CD4-positive, alpha-beta T cell (primary cell): ENCODE measurements at places on chromosomes 4 and X. TPM values are rescaled to one million over a fixed set of nuclear protein-coding genes. Genes with fewer than 3 reads are reported as not detected.

SMR3B gene
- total RNA-seq = not detected

PAGE4 gene
- total RNA-seq = not detected

GCNA gene
- 2.3 TPM for total RNA-seq

EXOC1 gene
- 15.2 TPM for total RNA-seq

CLNK gene
- total RNA-seq = 0.17 TPM

C1QTNF7 gene
- total RNA-seq = not detected

DNA sequence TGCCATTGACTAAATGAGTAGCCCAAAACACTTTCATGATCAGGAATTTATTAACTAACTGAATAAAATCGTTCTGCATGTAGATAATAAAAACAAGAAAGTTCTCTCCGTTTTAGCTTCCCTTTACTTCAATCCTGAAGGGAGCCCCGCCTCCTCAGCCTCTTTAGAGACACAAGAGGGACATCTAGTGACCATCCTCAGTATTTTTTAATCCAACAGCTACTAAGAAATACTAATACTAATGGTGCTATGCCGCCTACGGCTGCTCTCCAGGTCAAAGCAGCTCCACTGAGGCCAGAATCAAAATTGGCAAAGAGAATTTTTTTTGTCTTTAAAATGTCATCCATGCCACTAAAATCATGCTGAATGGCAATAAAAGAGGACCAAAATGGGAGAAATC is 3.2 kb upstream of the PCDH19 start:
- DNase-seq = no peak

DNA sequence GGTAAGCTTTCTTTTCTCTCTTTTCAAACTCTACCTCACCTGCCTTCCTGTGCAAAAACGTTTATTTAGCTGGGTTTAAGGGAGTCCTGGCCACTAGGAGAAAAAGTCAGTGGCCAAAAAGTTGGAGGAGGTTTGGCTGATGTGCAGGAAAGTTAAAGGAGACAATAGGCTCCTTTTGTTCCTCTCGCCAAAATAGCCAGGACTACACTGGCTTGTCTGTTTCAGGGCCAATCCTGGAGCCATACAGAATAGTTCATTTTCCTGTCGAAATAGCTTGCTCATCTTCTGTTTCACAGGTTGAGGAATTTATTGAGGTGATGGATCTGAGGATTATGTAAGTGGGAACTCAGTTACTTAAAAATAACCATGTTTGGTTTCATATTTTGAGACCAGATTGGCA is 423 bp downstream of the HEPH start:
- no peak for DNase-seq

DNA sequence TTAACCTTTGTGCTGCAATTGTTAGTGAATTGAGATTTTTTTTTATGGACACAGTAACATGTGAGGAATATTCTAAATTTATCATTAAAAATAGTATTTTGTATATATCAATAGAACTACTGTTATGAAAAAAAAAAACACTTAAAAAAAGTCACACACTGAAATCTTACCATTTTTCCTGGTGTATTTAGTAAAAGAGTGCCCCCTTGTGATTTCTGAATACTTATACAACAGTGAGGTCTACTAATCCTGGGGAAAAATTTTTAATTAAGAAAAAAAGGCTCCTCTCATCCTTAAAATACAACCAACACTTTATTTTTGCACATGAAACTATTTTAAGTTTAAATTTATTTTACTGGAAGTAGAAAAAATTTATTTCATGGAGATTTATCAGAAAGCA is 56.4 kb upstream of the SPOCK3 start:
- no peak for DNase-seq

- no peak for DNase-seq
Observed at GRCh38 chr4:129163427-129163826, 67.5 kb downstream of the C4orf33 start.

- peak; percentile 96 for DNase-seq
Observed at GRCh38 chr4:3201718-3202702, 46.9 kb upstream of the MSANTD1 start.

- DNase-seq = no peak
Observed at GRCh38 chrX:110415440-110416170, 57.0 kb downstream of the RTL9 start.

- no peak for DNase-seq
Observed at GRCh38 chr4:35644591-35644990, 599.7 kb downstream of the ARAP2 start.

- no peak for DNase-seq
Observed at GRCh38 chrX:57977992-57978391, 67.7 kb upstream of the ZXDA start.

- peak; percentile 28 for DNase-seq
Observed at GRCh38 chrX:135112096-135112729, 8.1 kb downstream of the ETDB start.
